Aorta (tissue), 5 donors: ENCODE measurements at places on chromosomes 7 and 10. TPM values are rescaled to one million over a fixed set of nuclear protein-coding genes. Genes with fewer than 3 reads are reported as not detected.

ENO4 gene
- total RNA-seq: not detected

TMEM130 gene
- 20.8 TPM for total RNA-seq

DNA sequence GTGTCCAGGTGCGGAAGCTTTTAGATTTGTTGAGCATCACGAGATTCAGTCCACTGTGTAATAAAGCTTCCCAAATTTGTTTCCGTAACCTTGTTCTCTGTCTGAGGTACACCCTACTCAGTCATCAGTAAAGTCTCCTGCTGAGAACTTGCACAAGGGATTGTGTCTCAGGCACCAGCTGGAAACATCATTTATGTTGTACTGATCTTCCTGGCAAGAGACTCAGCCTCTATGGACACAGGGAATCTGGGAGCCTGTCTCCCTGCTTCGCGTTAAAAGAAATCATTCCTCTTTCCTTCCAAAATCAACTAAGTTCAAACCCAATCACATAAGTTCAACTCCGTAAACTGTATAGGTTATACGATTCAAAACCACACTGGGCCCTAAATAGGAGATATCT, 336.8 kb downstream of the GPR37 start:
- no peaks in the 10 kb centered on the region for H3K27me3 ChIP-seq
- no peak overlapping the region for H3K4me3 ChIP-seq
- DNase-seq: no peak
- H3K4me1 ChIP-seq: no peaks in the 10 kb centered on the region
- no peak overlapping the region for H3K27ac ChIP-seq

DNA sequence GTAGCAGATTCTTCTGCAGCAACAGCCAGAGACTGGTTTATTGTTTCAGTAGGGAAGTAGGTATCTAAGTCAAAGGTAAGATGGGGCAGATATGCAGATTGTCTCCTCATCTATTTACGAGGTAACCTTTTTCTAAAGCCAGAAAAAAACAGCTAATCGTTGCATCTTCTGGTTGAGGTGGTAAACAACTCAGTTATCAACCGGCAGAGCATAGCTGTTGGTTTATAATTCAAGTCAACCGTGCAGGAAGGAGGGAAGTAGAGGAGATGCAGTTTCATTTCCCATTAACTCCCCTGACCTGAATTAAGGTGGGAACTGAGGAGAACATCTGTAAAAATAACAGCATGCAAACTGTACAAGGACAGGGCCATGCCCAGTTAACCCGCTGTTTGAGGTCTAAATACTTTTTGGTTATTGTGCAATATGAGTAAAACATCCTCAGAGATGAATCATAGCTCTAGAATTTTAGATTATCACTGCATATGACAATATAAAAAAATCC, 156.5 kb upstream of the ITGB1 start:
- H3K27me3 ChIP-seq: no peaks in the 10 kb centered on the region
- no peaks in the 10 kb centered on the region for H3K4me1 ChIP-seq
- H3K36me3 ChIP-seq: no peaks in the 10 kb centered on the region
- H3K27ac ChIP-seq: no peak overlapping the region

TSPAN13 gene
- total RNA-seq: 20.9 TPM

C7orf57 gene
- not detected for total RNA-seq

- no peaks in the 10 kb centered on the region for H3K4me1 ChIP-seq
- H3K27me3 ChIP-seq: no peaks in the 10 kb centered on the region
- H3K27ac ChIP-seq: no peak overlapping the region
Measured at GRCh38 chr7:35254496-35255442, 869 bp upstream of the TBX20 start.

GRCh38 chr7:142851919-142852318, 3.0 kb upstream of the EPHB6 start:
- no peaks in the 10 kb centered on the region for H3K27me3 ChIP-seq
- H3K4me1 ChIP-seq: no peaks in the 10 kb centered on the region
- DNase-seq: no peak
- no peak overlapping the region for H3K4me3 ChIP-seq

SFXN3 gene
- total RNA-seq: 113 TPM

- no peaks in the 10 kb centered on the region for H3K27me3 ChIP-seq
- no peaks in the 10 kb centered on the region for H3K36me3 ChIP-seq
- H3K4me1 ChIP-seq: no peaks in the 10 kb centered on the region
- no peak for DNase-seq
Measured at GRCh38 chr10:124534231-124534798, 72.7 kb downstream of the LHPP start.

AQP1 gene
- 1,062 TPM for total RNA-seq

GRCh38 chr10:95309958-95310357, 19.2 kb upstream of the PDLIM1 start:
- no peaks in the 10 kb centered on the region for H3K27me3 ChIP-seq
- DNase-seq: no peak
- peaks cover 6% of the 10 kb centered on the region for H3K36me3 ChIP-seq
- H3K4me3 ChIP-seq: no peak overlapping the region
- H3K4me1 ChIP-seq: peaks cover 3% of the 10 kb centered on the region
